Ovary (tissue), 10 donors: ENCODE measurements at places on chromosomes 5 and 9. TPM values are rescaled to one million over a fixed set of nuclear protein-coding genes. Genes with fewer than 3 reads are reported as not detected.

CLIC3 gene
- total RNA-seq = 1.6 TPM

UAP1L1 gene
- total RNA-seq = 6.3 TPM

MVB12B gene
- 17.8 TPM for total RNA-seq

FCN1 gene
- not detected for total RNA-seq

SPATA31E1 gene
- total RNA-seq = not detected

ZNF483 gene
- 21.1 TPM for total RNA-seq

NDUFAF2 gene
- 31.8 TPM for total RNA-seq

ABO gene
- 18.1 TPM for total RNA-seq

ELL2 gene
- 17.3 TPM for total RNA-seq

GPX8 gene
- 46.7 TPM for total RNA-seq

CCNO gene
- total RNA-seq = 3.3 TPM

IL5 gene
- total RNA-seq = not detected

PLAC8L1 gene
- not detected for total RNA-seq

HAVCR2 gene
- 4.7 TPM for total RNA-seq

ENHO gene
- not detected for total RNA-seq

WHRN gene
- 28.5 TPM for total RNA-seq

SVEP1 gene
- total RNA-seq = 13.3 TPM

SPATA6L gene
- 25.0 TPM for total RNA-seq

TMEM174 gene
- not detected for total RNA-seq

TMED9 gene
- 80.7 TPM for total RNA-seq

SLC36A2 gene
- total RNA-seq = not detected

POU5F2 gene
- 2.1 TPM for total RNA-seq

CDO1 gene
- total RNA-seq = 17.3 TPM

GLRA1 gene
- not detected for total RNA-seq

LIFR gene
- total RNA-seq = 89.8 TPM

OR1J4 gene
- not detected for total RNA-seq

CSF1R gene
- total RNA-seq = 16.4 TPM

NUTM2G gene
- total RNA-seq = not detected

TRPM3 gene
- total RNA-seq = 7.5 TPM

WNT8A gene
- not detected for total RNA-seq

GRAMD2B gene
- 25.9 TPM for total RNA-seq

LVRN gene
- 0.53 TPM for total RNA-seq

CCIN gene
- not detected for total RNA-seq

FRRS1L gene
- total RNA-seq = 27.5 TPM

HEXB gene
- 96.5 TPM for total RNA-seq

PCDHB11 gene
- total RNA-seq = 5.7 TPM

C9 gene
- not detected for total RNA-seq

INSL6 gene
- total RNA-seq = not detected

TMEM8B gene
- total RNA-seq = 11.2 TPM
